T-helper 9 cell (primary cell): ENCODE measurements at places on chromosomes 12 and 14.

DNA sequence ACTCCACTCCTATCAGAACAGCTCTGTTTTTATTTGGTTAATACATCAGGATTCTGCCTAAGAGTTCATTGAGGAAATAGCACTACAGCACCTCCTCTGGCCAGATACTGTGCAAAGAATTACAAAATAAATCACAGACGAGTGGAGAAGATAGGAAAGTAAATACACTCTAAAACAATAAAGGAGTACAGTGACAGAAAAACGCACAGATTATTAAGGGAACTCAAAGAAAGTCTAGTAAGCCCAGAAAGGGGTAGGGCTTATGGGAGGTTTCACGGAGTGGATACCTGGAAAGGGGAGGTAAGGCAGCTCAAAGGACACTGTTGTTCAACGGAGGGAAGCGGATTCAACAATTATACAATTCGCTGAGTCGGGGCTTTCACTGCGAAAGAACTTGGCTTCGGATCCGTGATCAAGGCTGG lies 5.5 kb downstream of the OR10AD1 start:
- no peak for DNase-seq

- no peak for DNase-seq
Observed at GRCh38 chr12:49909356-49909755, 5.7 kb upstream of the FAIM2 start.

- DNase-seq: no peak
Observed at GRCh38 chr12:26704214-26704613, 128.8 kb downstream of the ITPR2 start.

- DNase-seq: peak; percentile 46
Observed at GRCh38 chr14:64880221-64881121, 764 bp upstream of the SPTB start.

DNA sequence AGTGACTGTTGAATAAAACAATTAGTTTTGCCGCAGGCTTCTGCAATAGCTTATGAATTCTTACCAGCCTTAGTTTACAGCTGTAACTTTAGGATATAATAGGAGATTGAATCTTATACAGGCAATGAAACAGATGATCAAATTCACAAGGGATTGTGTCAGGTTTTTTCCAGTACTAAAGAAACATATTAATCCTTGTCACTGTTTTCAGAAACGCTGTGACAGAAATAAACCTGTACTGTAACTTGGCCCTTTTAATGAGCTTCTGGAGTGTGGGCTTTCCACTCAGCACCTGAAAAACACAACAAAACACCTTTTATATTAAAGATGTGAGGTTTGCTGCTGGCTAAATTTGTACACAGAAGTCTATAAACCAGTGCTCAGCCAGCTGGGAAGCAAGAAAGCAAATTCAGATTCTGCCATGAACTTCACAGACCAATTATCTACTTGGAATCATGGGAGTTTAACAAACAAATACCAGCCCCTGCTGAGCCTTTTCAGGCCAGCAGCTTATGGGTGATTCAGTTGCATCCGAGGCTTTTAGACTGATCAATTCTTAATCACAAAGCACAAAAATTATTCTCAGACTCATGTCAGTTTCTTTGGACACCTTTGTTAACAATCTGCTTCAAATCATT lies 109.5 kb downstream of the FOXG1 start:
- no peak for DNase-seq
